ENCODE measurements at places on chromosomes 3 and 15.

DNA sequence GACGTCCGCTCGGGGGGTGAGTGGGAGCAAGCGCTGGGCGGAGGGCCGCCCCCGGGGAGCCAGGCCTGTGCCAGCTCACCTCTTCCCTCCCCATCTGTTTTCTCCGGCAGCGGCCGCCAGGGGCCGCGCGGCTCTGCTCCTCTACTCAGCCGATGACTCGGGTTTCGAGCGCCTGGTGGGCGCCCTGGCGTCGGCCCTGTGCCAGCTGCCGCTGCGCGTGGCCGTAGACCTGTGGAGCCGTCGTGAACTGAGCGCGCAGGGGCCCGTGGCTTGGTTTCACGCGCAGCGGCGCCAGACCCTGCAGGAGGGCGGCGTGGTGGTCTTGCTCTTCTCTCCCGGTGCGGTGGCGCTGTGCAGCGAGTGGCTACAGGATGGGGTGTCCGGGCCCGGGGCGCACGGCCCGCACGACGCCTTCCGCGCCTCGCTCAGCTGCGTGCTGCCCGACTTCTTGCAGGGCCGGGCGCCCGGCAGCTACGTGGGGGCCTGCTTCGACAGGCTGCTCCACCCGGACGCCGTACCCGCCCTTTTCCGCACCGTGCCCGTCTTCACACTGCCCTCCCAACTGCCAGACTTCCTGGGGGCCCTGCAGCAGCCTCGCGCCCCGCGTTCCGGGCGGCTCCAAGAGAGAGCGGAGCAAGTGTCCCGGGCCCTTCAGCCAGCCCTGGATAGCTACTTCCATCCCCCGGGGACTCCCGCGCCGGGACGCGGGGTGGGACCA lies 632 bp upstream of the CRELD1 start:
- DNase-seq: peak; percentile 53

DNA sequence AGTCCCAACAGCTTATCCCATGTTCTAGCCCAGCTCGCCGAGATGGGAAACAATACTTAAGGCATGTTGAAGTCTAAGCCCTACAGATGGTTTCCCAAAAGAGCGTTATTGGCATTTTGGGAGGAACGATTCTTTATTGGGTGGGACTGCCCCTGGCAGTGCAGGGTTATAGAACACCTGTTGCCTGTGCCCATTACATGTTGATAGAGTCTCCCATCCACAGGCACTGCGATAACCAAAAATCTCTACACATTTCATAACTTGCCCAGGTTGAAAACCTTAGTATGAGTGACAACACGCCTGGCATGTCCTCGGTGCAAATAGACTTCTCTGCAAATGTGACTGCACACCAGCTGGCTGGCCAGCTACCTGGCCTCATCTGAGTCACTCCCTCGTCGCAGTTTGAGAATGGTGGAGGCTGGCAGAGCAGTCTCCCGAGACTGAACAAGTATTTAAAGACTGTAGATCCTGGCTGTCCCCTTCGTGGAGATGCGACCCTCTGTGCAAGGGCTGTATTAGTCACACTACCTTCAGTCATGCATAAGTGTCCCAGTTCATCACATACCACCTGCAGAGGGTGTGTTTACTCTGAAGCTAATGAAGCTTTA lies 18.7 kb downstream of the ZNF80 start:
- no peak for DNase-seq

- DNase-seq: no peak
Measured at GRCh38 chr3:190387578-190388213, at the start of gene CLDN16. Gene CLDN16, plus strand, starts transcription at chr3:190388163. Its CDS starts 167 bp downstream, at chr3:190388330.

- DNase-seq: no peak
Measured at GRCh38 chr15:34724481-34724880, 30.3 kb downstream of the GJD2 start.

GRCh38 chr3:114451051-114451451 lies 157.2 kb downstream of the TIGIT start:
- DNase-seq: no peak

DNA sequence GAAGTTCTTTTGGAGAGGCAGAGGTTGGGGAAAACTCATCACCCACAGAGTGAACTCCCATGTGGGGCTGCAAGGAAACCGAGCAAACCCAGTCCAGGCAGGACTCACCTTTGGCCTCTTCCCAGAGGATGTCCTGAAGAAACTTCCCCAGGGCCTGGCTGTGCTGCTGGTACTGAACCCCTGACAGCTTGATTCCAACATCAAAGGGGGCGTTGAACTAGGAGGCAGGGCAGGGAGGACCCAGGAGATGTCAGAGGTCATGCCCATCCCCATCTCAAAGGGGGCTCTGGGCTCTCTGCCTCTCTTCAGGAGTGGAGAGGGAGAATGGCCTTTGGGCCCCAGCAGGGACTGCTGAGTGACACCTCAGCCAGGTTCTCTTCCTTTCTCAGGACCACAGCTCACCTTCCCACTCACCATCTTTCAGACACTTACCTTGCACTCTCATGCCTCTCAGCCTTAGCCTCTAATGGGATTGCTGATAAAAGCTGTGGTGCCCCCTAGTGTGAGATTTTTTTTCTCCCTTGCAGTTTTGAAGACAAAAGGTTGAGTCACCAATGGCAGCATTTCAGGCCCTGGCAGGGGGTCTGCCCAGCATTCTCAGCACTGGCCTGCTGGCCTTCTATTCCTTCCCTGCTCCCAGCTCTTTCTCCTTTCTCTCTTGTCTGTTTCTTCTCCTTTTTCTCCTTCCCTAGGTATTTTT lies 6.0 kb downstream of the GHRL start:
- DNase-seq: no peak

DNA sequence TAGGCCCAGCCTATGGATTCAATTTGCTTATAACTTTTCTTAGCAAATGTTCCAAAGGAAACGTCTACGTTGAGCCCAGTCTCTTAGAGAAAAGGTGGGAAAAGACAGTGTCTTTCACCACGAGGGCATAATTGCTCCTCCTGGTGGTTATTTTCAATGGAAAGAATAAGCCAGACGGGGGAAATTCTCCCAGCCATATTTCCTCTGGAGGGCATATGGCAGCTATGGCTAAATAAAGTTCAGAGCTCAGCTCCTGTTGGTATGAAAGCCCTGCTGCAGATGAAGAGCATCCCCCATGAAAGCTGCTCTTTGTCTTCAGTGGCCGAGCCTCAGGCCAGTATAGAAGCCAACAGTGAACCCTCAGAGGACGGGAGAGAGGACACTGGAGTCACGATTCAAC lies 297.9 kb downstream of the RYR3 start:
- DNase-seq: no peak

DNA sequence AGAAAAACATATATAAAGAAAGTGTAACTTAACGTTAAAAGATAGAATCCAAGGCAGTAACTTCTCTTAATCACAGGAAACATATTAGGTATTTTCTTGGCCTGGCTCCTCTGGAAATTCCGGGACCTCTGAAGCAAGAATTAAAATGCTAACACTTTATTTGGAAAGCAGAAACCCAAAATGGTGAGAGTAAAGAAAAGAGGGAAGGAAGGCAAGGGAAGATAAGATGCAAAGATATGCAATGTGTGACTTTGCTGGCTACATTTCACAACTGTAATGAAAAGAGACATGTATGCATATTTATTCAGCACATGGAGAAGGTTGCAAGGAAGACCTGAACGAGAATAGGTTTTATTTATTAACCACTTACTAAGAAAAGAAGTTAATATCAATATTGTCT lies 372.5 kb downstream of the TBL1XR1 start:
- no peak for DNase-seq

GRCh38 chr3:29478611-29479010 lies 197.7 kb downstream of the RBMS3 start:
- no peak for DNase-seq

GRCh38 chr3:134300520-134300919 lies 49.9 kb upstream of the RYK start:
- no peak for DNase-seq

DNA sequence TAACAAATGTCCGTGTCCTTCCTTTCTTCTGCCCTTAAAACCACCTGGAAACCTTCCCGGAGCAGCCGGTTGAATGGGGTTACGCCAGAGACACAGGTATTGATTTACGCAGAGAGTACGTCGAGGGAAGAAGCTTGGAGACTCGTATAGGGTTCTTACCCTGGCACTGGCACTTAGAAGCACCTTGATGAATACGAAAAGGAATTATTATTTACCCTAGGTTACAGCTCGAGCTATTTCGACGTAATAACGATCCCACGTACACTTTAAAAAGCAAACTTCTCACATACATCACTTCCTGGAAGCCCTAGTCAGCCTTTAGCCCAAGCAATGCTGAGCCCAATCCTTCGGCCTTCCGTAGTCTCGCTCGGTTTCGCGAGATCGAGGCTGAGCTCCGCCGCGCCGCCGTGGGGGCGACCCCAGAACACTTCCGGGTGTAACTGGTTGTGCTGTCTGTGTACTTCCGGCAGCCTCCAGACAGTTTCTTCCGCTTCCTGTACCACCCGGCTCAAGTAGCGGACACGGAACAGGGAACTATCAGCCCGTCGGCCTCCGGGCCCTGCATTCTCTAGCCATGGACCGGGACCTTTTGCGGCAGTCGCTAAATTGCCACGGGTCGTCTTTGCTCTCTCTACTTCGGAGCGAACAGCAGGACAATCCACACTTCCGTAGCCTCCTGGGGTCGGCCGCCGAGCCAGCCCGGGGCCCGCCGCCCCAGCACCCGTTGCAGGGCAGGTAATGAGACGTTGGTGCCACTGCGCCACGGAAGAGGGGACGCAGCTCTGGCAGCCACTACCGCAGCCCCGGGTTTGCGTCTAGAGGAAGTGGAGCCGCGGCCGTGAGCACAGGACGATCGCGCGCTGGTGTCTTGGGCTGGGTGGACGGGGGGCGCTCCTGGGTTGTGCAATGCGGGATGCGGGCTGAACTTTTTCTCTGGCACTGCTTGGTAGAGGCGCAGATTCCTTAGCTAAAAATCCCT lies at the start of gene TTC14:
Gene TTC14 (plus strand): TSS at position 476 of the 979 bp plus-strand sequence. CDS start 99 bp downstream, at position 575.
- DNase-seq: peak; percentile 94

GRCh38 chr15:98405013-98405412 lies 243.3 kb upstream of the IGF1R start:
- no peak for DNase-seq

GRCh38 chr3:55128225-55128823 lies 200.5 kb upstream of the LRTM1 start:
- no peak for DNase-seq

- DNase-seq: no peak
Measured at GRCh38 chr3:180492047-180492446, 109.9 kb upstream of the TTC14 start.

GRCh38 chr15:67103869-67104268 lies 38.5 kb downstream of the SMAD3 start:
- DNase-seq: no peak

DNA sequence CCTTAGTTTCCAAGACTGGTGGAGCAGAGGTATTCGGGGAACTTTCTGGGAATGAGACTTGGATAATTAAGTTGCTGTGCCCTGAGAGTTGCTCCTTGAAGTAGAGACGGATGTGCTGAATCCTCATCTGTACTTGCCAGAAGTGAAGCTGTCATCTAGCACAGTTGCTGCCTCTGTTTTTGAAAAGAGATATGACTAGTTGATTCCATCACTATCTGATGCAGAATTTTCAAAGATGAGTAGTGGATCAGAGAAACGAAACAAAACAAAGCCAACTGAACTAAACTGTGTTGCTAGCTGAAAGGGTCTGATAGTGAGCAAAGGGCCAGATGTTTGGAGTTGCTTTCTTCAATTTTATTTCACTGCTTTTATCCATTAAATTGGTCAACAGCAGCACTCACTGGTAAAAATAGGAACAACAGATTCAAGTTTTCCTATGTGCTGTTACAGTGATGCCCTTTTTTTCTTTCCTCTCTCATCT lies 52.7 kb downstream of the MITF start:
- no peak for DNase-seq

DNA sequence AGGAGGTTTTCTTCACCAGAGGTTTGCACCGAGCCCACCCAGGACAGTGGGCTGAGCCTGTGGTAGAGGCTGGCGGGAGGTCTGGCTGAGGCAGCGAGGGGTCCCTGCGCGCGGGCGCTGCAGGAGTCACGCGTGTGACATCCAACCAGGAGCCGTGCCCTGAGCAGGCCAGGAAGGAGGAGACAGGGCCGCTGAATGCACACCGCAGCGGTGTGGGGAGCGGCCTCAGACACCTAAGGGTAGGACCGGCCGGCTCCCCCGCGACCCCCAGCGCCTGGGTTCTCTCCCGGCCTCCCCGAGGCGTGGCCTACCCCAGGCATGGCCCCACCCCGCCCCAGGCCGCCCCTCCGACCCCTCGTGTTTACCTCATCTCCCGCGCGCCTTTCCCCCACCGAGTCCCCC lies 412 bp downstream of the SLC41A3 start:
- DNase-seq: peak; percentile 75

- DNase-seq: no peak
Measured at GRCh38 chr15:68470049-68470742, 38.2 kb upstream of the ITGA11 start.

DNA sequence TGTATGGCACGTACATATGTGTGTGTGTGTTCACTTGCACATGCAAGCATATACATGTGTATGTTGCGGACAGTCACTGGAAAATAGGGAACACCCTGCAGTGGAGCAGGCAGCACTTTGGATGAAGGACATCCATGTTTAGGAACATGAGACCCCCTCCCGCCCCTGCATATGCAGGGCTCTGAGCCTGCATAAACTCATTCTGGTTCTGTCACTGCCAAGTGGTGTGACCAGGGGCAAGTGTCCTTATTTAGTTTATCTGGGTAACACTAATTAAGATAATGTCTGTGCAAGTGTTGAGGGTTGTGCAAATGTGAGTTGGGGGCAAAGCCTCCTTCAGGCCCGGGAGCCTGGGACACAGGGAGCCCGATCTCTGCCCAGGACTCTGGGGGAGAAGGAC lies 105.7 kb downstream of the CORO2B start:
- DNase-seq: no peak

GRCh38 chr3:148955544-148956346 lies 35.6 kb upstream of the GYG1 start:
- peak; percentile 38 for DNase-seq

GRCh38 chr3:46369675-46370132 lies 1.0 kb upstream of the CCR5 start:
- DNase-seq: no peak

DNA sequence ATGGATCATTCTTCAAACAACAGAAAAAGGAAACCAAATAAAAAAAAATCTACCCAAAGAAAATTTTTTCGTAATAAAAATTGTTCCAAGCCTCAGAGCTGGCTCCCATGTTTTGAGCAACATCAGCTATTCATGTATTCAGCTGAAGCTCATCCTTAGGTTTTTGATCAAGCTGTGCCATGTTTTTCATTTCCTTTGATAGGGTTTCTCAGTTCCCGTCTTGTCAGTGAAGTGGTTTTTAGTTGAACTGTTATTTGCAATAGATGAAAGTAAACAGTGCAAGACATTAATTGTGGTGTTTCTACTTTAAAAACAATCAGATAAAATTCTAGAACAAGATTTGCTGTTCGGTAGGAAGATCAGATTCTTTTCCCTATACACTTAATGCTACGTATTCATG lies 55.4 kb upstream of the SPTSSB start:
- no peak for DNase-seq

- no peak for DNase-seq
Measured at GRCh38 chr15:71250936-71251583, 135.8 kb downstream of the THSD4 start.

DNA sequence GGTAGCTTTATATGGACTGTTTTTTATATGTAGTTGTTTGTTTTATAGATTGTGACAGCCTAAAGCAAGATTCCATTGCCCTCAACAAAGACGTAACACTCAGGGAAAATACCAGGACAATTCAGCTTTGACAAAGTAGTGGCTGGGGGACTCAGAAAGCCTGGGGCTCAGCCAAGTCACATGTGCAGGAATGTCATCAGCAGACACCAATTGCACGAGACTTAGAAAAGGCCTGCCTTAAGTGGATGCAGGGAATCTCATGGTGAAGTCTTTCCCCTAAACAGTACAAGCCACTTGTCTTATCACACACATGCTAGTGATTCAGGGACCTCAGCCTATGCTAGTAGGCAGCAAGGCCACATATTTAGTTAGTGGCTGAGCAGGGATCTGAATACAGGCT lies 381.8 kb upstream of the THBS1 start:
- no peak for DNase-seq
